Omental fat pad (tissue), 4 donors: ENCODE measurements at places on chromosomes 7 and 10.

- DNase-seq, result no peak
Observed at GRCh38 chr10:126500185-126500584, 111.9 kb upstream of the ADAM12 start.

GRCh38 chr10:43252166-43252782 lies 14.6 kb downstream of the RASGEF1A start:
- DNase-seq, result peak; percentile 15

DNA sequence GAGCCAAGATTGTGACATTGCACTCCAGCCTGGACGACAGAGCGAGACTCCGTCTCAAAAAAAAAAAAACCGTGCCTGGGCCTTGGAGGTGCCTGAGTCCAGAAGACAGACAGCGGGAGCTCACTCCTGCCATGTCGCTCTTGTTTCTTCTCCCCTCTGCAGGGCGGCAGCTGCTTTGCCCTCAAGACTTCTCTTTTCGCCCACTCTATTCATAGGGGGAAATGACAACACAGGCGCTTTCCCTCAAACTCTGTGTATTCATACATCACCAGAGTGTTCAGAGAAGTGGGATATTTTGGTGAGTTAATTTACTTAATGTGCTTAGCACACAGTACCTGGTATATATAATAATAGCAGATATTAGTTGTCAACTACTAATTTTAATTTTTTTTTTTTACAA lies 44.5 kb downstream of the FOXK1 start:
- DNase-seq, result no peak

DNA sequence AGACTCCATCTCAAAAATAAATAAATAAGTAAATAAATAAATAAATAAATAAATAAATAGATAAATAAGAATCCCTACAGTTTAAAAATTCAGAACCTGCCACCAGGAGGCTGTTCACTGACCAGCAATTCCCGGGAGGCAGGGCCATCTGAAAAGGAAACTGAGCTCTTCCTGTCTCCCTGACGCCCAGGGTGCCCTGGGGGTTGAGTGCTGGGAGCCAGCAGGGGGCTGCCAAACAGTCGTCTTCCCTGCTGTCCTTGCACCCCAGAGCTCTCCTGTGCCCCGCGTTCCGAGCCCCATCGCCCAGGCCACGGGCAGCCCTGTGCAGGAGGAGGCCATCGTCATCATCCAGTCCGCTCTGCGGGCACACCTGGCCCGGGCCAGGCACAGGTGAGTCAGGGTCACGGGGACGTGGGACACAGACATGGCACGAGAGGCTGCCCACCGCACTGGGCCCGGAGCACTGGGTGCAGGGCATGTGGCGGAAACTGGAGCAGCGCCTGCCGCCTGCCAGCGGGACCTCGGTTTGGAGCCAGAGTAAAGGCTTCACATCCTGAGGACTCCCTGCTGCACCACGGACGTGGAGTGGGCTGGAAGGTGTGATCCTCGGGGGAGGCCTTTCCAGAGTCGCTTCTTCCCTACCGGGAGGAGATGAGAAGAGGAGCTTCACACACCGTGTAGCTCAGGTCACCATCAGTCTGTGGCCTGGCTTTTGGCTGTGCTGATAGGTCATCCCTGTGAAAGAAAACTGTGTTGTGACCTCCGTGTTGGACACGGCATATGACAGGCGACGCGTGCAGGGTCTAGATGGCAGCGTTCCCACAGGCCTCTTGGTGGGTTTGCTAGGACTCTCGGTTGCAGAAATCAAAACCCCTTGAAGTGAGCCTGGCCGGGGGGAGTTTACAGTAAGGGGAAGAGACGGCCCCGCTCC lies 25.9 kb upstream of the TTYH3 start:
- no peak for DNase-seq

- no peak for DNase-seq
Observed at GRCh38 chr10:31885971-31886370, 42.7 kb downstream of the ARHGAP12 start.

DNA sequence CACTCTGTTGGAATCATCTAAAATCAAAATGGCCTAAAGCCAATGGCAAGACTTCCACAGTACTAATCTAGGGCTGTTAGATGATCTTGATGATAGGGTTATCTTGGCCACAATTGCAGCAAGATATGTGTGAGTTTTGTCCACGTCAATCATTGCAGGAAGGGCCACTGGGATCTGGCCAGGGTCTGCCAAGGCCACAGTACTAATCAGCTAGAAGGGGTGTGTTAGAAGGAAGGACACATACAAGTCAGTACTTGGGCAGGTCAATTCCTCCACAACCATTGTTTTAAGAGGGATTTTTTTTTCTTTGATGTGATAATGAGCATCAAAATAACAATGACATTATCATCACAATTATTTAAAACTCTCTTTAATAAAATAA lies 1.6 kb downstream of the LMOD2 start:
- DNase-seq, result no peak

DNA sequence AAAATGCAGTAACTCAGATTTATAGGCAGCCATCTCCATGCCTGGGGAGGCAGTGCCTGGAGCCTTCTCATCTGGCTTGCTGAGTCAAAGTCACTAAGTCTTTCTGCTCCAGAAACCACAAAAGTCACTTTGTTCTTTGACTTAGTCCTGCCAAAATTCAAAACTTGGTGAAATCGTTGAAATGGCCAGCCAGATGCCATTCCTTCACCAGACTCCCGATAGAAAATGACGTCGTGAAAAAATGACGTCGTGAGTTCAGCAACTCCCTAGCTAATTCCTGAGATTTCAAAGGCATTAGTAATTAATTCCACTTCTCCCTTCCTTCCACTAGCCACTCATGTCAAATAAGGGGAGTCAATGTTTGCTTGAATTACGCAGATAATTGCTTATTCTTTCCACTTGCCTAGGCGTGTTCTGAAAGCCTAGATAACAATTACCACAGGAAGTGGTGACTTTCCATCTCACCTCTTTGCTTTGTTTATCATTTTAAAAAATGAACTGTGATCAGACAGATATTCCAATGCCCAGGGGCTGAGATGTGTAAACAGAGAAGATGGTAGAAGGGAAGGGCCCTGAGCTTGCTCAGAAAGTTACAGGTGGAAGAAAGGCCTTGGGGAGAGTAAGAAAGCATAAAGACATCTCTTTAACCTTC lies 48.5 kb upstream of the OSBPL3 start:
- DNase-seq, result no peak

- no peak for DNase-seq
Observed at GRCh38 chr7:79590391-79590790, 136.9 kb upstream of the MAGI2 start.

GRCh38 chr10:29773675-29774091 lies 138.9 kb upstream of the SVIL start:
- DNase-seq, result no peak

DNA sequence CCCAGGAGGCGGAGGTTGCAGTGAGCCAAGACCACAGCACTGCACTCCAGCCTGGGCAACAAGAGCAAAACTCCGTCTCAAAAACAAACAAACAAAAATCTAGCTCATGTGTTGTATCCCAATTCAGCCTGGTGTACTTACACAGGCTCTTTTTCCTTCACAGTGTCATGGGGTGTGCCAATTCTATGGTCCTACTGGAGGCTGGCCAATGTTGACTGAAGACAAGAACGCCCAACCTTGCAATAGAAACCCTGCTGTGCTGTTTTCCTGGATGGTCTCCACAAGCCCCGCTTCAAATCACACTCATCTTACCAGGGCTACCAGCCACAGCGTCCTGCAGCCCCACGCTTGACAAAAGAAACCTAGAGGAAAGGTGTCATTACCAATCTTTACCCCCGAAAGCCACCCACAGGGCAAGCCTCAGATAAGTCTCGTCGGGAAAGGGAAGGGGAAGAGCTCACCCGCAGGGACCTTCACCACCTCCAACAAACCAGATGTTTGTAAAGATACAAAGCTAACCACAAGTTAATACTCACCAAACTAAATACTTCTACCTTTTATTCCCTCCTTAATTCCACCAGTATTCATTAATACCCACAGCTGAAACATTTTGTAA lies 64.8 kb downstream of the TNS3 start:
- no peak for DNase-seq

- no peak for DNase-seq
Observed at GRCh38 chr10:64086083-64086767, 565.0 kb downstream of the REEP3 start.

- DNase-seq, result no peak
Observed at GRCh38 chr10:124596116-124596785, 134.6 kb downstream of the LHPP start.

GRCh38 chr7:128123291-128124037 lies 92.2 kb upstream of the LRRC4 start:
- DNase-seq, result no peak

DNA sequence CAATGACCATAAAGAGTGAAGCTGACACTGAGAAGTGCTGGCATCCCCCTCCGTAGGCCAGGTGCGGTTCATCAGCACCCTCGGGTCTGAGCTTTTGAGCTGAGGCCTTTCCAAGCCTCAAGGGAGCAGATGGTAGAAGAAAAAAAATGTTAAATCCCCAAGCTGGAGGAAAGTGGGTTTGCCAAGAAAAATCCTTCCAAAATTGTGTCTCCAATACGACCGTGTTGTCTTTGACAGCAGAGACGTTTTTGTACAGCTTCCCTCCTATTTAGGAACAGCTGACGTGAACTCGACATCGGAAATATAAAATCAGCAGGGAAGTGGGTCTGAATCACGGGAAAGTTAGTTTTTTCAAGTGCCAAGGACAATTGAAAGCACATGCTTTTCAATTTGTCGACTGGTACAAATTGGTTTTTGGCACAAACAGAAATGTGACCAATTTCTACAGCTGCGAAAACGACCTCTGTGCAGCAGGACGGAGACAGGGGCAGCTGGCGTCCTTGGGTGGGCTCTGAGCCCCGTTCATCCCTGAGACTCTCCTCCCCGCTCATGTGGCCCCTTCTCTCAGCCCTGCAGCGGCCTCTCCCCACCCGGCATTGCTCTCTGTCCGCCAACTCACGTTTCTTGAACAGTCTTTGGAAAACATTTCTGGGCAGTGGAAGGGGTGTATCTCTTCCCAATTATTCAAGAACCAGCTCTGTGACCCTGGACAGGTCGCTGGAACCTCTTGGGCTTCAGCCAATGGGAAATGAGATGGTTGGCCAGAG lies 89.9 kb downstream of the PAXIP1 start:
- DNase-seq, result no peak

DNA sequence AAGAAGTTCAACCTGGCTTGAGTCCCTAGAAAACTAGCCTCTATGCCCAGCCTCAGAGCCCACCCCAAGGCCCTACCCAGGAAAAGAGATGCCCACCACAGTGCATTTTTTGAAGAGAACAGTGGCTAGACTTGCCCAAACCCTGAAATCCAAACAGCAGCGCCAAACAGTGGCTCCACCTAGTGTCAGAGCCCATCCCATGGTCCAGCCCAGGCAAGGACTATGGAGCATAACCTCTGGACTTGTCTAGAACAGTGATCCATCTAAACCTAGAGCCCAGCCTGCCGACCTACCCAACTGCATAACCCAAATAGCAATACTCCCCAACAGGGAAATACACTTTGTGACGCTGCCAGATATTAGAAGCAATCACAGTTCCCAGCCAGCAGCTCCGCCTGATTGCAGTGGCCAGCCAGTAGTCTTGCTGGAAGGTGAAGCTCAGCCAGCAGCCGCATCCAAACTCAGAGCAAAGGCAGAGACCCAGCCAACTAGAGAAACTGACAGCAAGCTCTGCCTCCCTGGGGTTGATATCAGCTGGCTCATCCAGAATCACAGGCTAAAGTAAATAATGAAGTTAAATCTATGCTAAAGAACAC lies 44.5 kb downstream of the HBP1 start:
- no peak for DNase-seq

- peak; percentile 43 for DNase-seq
Observed at GRCh38 chr10:25113191-25114035, 61.4 kb upstream of the GPR158 start.

DNA sequence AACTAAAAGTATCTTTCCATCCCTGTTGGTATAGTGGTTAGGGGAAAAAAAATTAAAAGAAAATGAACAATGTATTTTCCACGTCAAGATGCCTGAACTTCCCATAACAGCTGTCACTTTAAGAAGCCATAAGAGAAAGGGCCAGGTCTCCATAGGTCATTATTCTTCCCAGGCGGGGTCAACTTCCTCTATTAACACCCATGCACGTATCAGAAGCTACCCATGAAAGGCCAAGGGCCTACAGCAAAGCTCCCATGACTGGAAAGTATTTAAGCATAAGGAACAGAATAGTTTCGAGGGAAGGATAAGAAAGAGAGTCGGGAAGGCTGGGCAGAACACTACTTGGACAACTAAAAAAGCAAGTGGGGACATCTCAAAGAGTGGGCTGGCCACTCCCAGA lies 40.1 kb downstream of the RBM28 start:
- no peak for DNase-seq
